ENCODE measurements at places on chromosomes 2 and 18.

DNA sequence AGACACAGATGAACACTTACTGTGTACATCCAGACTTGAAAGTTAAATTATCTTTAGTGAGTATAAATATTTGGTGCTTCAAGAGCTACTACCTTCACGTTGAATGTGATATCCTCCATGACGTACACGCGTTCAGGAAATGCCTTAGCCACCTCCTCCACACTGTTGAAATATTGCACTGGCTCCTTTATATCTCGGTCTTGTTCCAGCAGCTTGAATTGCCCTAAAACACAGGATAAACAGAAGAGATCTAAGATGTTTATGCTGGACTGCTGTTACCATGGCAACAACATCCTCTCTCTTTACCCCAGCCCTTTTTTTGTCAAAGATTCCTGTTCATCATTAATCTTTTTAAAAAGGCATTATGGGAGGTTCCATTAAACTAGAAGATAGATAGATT, 120.3 kb downstream of the MEP1B start:
- DNase-seq: no peak

- DNase-seq: no peak
Observed at GRCh38 chr18:45839414-45840395, 14.2 kb downstream of the SIGLEC15 start.

GRCh38 chr18:49699303-49699702, 114.0 kb downstream of the ACAA2 start:
- no peak for DNase-seq

GRCh38 chr2:137797641-137798040, 166.6 kb upstream of the HNMT start:
- DNase-seq: no peak

GRCh38 chr2:17336458-17336857, 181.8 kb downstream of the RAD51AP2 start:
- DNase-seq: no peak

DNA sequence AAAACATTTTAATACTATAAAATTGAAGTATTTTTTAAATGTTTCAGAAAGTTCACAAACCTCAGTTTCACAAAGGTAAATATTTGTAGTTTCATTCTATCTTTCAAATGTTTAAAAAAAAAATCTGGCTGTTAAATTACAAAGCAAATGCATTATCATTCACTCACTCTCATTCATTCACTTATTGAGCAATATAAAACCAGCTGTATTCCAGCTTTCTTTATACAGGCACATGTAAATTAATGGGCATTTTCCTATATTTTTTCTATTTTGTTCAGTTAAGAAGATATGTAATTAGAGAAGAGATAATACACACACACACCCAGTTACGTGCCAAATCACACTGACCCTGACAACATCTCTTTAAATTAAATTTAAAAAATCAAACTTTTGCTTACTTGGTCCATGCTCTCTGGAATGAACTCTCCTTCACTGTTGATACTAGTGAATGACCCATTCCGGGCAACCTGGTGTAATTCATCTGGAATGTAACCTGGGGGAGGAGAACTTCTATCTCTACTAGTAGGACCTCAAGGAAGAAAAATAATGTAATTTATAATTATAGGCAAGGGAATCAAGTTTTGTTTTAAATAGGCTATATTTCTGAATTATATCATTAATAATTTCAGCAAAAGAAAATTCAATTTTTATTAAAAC, 32.5 kb upstream of the ERCC3 start:
- DNase-seq: no peak

GRCh38 chr2:65727381-65727780, 295.0 kb upstream of the SPRED2 start:
- DNase-seq: no peak

DNA sequence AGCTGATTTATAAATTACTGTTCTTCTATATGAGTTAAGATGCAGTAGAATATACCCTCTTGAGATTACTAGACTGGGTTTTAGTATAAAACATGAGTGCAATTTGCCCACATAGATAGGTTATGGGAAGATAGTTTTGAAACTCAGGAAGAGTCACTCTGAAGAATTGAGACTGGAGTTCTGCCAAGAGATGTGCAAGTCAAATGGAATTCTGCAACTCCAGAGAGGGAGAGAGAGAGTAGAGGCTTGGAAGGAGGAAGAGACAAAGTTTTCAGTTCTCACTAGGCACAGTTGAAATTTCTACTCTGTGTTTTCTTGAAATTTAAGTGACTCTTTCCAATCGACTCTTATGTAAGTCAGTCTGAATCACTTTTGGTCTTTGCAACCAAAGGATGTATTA, 878.8 kb downstream of the TSN start:
- DNase-seq: no peak

Measured in naive thymus-derived CD4-positive, alpha-beta T cell (primary cell).